Mammary epithelial cell (primary cell): ENCODE measurements at places on chromosomes 6 and 20. TPM values are rescaled to one million over a fixed set of nuclear protein-coding genes. Genes with fewer than 3 reads are reported as not detected.

- DNase-seq, result no peak
These were observed 771 bp upstream of the PPP1R3G start for GRCh38 chr6:5084360-5084780.

GRCh38 chr6:169933839-169934698 is 182.6 kb downstream of the ERMARD start:
- no peak for DNase-seq

GRCh38 chr6:81894788-81895271 is 142.3 kb upstream of the TENT5A start:
- DNase-seq, result no peak

Gene SLC17A2
- polyA plus RNA-seq, result not detected

GRCh38 chr6:18362058-18362561 is 25.0 kb upstream of the RNF144B start:
- peak; percentile 90 for DNase-seq

GRCh38 chr6:11604836-11605506 is 67.4 kb downstream of the TMEM170B start:
- DNase-seq, result no peak

Gene CEP57L1
- 11.0 TPM for polyA plus RNA-seq

Gene GGTLC1
- polyA plus RNA-seq, result not detected

Gene TBX18
- polyA plus RNA-seq, result 0.06 TPM

Gene PRDM13
- not detected for polyA plus RNA-seq

Gene NMBR
- polyA plus RNA-seq, result 0.03 TPM

- DNase-seq, result no peak
These were observed 92.7 kb downstream of the AGPAT4 start for GRCh38 chr6:161181121-161181520.

DNA sequence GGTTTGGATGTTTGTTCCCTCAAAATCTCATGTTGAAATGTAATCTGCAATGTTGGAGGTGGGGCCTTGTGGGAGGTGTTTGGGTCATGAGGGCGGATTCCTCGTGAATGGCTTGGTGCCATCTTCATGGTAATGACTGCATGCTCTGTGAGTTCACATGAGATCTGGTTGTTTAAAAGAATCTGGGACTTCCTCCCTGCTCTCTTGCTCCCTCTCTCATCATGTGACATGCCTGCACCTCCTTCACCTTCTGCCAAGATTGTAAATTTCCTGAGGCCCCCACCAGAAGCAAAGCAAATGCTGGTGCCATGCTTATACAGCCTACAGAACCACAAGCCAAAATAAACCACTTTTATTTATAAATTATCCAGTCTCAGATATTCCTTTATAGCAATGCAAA is 250.3 kb upstream of the PLN start:
- no peak for DNase-seq

DNA sequence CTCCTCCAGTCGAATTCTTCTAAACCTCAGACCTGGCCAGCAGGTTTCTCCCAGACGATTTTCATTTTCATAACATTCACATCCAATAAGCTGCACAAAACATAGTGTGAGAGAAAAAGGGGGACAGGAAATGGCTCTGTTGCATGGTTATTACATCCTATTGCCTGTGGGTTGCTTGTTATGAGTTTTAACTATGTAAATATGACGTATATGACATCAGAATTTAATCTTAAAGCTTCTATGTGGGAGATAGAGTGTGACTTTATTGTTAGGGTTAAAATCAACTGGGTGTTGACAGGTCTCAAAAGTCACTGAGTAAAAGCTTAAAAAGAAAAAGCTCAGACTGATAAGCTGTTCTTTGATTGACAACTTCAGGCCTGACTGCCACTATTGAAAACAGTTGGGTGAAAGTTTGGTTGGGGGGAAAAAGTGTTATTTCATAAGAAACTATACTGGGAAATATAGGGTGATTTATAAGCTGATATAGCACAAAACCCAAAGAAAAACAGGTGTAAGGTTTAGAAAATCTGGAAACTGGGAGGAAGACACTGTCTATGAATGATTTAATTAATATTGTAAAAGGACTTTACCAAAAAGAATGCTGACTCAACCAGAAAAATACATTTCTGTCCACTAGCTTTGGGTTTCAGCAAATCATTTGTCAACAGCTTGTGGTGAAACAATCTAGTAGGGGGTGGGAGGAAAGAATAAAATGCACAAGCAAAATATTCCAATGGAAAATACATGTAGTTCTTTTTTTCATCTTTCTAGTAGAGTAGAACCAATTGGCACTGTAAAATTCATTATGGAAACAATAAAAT is 134.1 kb upstream of the CEP162 start:
- no peak for DNase-seq

- no peak for DNase-seq
These were observed 138.3 kb upstream of the TSHZ2 start for GRCh38 chr20:52833901-52834300.

- DNase-seq, result peak; percentile 95
These were observed 120.4 kb downstream of the MYLK4 start for GRCh38 chr6:2630359-2630758.

Gene SPEF1
- 0.08 TPM for polyA plus RNA-seq

GRCh38 chr6:6590530-6590929 is 2.0 kb downstream of the LY86 start:
- no peak for DNase-seq

DNA sequence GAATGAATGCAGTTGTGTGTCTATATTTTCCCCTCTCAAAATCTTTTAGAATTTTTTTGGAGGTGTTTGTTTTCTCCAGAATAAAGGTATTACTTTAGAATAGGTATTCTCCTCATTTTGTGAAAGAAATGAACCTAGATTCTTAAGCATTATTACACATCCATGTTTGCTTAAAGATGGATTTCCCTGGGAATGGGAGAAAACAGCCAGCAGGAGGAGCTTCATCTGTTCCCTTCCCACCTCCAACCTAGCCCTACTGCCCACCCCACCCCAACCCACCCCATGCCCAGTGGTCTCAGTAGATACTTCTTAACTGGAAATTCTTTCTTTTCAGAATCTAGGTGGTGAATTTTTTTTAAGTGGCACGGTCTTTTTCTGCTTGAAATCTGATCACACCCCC is 127.8 kb downstream of the CD109 start:
- no peak for DNase-seq

DNA sequence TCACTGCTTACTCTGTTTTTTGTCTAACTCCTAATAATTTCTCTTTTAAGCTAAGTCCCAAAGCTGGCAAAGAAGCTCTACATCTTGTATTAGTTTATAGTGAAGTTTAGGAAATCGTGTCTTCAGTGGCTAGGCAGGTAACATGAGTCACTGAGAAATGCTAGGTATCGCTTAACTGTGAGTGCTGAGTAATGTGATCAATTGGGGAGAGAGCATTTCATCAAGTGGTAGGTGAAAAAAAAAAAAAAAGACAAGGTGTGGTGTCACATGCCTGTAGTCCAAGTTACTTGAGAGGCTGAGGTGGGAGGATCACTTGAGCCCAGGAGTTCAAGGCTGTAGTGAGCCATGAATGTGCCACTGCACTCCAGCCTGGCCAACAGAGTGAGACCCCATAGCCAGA is 125.3 kb downstream of the FAM83B start:
- DNase-seq, result peak; percentile 84

GRCh38 chr20:40753472-40753871 is 64.4 kb upstream of the MAFB start:
- DNase-seq, result no peak

Gene TBC1D32
- polyA plus RNA-seq, result 2.9 TPM

Gene EYS
- 0.14 TPM for polyA plus RNA-seq

- peak; percentile 94 for DNase-seq
These were observed 224.9 kb downstream of the IBTK start for GRCh38 chr6:82022614-82023129.

GRCh38 chr20:12815231-12815768 is 193.5 kb upstream of the SPTLC3 start:
- no peak for DNase-seq

GRCh38 chr6:89400912-89401399 is 11.1 kb downstream of the RRAGD start:
- no peak for DNase-seq

Gene HLA-DPB1
- polyA plus RNA-seq, result 10.7 TPM
